ENCODE measurements at places on chromosomes 1 and 21.

DNA sequence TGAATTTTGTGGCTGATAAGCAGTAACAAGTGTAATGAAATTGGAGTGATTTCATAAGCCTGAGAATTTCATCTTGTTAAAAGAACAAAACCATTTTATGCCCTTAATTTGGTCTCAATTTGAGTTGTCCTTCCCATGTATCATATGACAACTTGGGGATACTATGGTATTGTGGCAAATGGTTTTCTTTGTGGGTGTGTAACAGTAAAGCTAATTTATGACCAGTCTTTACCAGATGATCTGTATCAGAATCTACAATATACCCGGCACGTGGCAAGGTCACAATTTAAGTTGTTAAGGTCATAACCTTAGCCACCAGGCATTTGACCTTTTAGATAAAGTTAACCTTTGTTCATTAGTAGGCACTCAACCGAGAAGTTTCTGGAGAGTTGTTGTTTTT is 9.1 kb downstream of the NFIA start:
- DNase-seq = no peak

DNA sequence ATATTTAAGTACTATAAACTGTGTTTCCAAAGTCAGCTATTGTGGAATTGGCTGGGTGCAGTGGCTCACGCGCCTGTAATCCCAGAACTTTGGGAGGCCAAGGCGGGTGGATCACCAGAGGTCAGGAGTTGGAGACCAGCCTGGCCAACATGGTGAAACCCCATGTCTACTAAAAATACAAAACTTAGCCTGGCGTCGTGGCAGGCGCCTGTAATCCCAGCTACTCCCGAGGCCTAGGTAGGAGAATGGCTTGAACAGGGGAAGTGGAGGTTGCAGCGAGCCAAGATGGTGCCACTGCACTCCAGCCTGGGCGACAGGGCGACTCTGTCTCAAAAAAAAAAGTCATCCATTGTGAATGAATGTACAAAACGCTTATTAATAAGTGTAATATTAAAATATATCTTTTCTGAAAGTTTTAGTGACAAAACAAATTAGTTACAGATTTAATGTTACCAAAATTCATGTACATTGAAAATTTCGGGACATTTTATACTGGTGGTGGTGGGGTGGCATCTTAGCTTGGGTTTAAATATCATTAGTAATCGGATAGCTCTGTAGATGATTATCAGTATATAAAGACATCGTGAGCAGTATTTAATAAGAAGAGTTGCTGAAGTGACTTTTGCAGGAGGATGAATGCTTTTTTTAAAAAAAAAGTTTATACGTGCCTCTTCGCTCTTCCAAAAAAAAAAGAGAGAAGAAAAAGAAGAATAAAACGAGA is 503 bp upstream of the SRSF11 start:
- DNase-seq = no peak

DNA sequence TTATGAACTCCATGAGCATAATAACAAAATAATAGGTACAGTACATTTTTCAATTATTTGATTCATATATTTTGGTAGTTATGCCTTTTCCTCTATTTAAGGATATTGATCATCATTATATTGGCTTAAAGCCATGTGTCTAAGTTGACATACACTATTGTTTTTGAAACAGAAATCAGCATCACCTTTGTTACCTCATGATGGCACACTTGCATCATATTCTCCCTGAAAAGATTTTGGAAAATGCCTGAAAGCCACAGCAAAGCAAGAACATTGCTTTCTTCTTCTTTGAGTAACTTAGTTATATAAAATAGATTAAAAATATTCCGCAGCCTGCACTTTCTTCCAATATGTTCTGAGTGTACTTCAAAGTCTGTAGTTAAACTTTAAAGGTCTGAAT is 33.3 kb downstream of the TMPRSS15 start:
- DNase-seq = no peak

DNA sequence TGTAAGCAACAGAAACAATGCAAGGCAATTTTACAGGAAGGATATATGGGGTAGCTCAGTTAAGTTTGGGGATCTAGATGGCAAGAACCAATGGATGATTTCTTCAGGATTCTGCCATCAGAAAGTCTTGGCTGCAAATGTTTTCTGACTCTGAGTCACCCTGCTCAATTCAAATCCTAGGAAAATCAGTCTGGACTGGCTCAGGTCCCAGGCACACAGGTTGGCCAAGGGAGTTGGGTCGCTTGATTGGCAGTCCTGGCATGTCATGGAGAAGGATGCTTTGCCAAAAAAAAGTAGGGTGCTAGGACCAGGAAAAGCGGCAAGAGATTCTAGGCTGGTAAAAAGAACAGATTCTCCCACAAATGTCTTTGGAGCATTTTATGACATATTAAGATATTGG is 28.9 kb upstream of the S1PR1 start:
- DNase-seq = no peak

- no peak for DNase-seq
Observed at GRCh38 chr1:199512037-199512710, 515.3 kb upstream of the NR5A2 start.

- no peak for DNase-seq
Observed at GRCh38 chr1:50667710-50668356, 244.6 kb upstream of the DMRTA2 start.

DNA sequence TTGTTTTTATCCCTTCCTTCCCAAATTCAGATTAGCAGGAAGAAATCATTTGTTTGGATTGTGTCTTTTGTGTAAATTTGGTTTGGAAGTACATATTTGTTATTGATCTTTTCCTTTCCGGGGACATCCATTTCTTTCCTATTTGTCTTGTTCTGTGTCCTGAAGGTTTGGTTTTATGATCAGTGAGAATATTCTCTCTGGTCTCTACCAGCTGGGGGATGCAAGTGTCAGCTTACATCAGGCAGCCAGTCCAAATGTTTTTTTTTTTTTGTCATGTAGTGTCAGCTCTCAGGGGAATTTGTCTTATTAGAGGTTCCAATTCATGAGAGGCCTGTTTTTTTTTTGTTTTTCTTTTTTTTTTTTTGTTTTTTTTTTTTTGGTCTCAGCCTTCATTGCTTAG is 479.2 kb upstream of the LRRC7 start:
- no peak for DNase-seq
